Activated T-cell treated with anti-CD3 and anti-CD28 coated beads, Interleukin-2, amount 50 U/mL, for 72 hours (primary cell): ENCODE measurements at places on chromosomes 11 and 22. TPM values are rescaled to one million over a fixed set of nuclear protein-coding genes. Genes with fewer than 3 reads are reported as not detected.

GRCh38 chr11:63858628-63859550 is 20.0 kb downstream of the MARK2 start:
- DNase-seq, result no peak

DNA sequence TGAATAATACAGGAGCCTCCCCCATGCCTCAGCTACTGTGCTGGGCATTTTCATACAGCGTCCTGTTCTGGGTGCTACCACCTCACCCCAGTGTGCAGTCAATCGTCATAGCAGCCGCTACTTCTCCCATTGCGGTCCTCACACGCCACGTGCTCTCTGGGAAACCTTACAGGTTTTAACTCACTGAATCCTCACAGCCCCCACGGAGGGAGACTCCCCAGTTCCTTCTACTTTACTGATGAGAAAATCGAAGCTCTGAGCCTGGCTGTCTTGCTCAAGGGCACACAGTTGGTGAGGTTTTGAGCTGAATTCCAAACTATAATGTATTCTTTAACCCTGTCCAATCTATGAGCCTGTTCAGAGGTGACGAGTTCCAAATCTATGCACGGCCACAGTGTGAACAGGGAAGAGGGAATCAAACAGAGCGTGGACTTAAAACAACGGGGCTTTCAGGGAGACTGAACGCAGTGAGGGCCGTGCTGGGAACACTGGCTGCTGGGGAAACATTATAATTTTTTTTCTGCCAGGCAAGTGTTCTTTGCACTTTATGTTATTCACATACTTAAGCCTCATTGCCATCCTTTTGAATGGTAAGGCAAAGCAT is 421.5 kb downstream of the BRD1 start:
- no peak for DNase-seq

GRCh38 chr11:60840470-60841430 is 1.2 kb upstream of the CCDC86 start:
- DNase-seq, result no peak

DNA sequence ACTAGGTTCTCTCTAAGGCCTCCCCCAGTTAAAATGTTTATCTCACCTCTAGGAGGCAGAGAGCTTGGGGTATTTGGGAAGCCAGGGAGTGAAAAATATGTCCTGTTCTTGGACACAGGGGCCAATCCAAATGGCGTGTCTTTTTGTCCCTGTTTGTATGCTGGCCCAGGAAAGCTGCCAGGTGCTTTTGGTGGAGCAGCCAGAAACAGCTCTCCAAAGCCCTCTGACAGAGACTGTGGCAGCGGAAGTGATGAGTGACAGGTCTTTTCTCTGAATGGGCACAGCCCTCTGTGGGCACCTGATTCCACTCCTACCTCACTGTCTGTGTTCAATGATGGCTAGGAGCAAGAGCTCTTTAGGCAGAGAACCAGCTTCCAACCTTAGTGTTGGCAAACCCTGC is 106.4 kb upstream of the KIRREL3 start:
- no peak for DNase-seq

DNA sequence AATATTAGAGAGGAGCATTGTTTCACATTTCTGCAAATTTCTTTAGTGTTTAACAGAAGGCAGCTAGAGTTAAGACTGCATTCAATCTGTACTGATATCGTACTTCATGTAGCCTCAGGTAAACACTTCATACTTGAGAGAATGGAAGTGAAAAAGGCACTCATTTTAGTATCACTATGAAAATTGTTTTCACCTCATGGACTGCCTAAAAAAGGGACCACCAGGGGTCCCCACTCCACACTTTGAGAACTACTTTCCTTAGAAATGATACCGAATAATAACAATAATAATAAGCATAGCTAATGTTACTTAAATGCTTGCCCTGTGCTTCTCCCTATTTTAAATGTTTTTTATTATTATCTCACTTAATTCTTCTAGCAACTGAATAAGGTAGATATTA is 95.1 kb downstream of the BLID start:
- no peak for DNase-seq

DNA sequence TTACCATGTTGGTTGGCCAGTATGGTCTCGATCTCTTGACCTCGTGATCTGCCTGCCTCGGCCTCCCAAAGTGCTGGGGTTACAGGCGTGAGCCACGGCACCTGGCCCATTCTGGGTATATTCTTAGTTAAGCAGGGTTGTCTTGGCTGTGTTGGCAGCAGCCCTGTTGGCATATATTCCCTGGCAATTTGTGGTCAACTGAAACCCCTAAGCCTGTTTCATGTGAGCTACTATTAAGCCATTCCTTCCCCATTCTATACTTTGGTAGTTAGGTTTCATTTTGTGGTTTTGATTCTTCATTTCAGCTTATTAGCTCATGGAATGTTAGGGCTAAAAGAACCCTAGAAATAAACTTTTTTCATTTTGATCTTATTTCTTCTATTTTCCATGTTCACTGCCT is 22.2 kb upstream of the IL18BP start:
- DNase-seq, result no peak

DNA sequence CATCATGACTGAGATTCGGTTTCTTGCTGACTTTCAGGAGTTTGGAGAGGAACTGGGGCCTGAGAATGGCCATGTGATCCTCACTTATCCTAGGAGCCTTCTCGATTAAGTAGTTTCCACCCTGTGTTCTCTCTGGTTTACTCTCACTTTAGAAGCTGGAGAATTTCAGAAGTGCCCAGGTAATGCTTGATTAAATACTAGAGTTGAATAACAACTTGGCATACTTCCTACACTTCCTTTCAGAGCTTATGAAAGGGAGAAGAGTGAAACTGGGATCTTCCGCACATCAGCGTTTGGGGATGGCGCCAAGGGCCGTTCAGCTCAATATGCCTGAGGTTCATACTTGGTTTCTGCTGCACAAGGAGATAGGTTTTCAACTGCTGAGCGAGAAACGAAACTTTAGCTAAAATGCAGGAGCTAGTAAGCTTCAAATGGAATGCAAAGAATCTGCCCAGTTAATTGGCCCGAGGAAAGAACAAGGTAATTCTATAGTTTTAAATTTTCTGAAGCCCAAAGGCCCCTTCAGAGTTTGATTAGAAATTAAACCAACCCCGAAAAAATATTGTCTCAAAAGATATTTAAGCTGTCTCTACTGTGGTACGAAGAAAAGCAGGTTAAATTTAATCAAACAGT is 823 bp upstream of the MUC15 start:
- DNase-seq, result no peak

DNA sequence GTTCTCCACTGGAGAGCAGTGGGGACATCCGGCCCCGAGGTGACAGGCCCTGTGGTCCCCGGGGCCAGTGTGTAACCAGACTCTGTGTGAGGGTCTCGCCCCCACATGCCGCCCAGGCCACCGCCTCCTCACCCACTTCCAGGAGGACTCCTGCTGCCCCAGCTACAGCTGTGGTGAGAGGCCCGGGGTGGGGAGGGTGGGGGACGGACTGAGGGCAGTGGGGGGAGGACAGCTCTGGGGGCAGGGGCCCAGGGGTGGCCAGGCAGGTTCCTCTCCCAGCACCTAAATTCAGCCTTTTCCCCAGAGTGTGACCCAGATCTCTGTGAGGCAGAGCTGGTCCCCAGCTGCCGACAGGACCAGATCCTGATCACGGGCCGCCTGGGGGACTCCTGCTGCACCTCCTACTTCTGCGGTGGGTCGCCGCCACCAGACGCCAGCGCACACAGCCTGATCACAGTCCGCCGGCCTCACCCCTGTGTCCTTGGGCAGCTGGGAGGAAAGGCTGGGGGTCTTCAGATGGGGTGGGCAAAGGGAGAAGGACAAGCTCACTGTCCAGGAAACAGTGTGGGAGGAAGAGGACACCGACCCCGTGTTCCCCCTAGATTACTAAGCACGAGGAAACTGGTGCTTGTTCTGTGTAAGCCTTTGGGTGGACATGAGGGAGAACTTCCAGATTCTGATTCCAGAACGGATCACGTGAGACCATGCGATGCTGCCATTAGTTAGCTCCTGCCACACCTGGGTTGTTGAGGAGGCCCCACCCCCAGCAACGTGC is 84.4 kb upstream of the MYOD1 start:
- DNase-seq, result no peak

Gene MAJIN
- 2.7 TPM for total RNA-seq
